ENCODE measurements at places on chromosomes 4 and X.

- no peaks in the 10 kb centered on the region for H3K36me3 ChIP-seq
- H3K4me3 ChIP-seq = no peak overlapping the region
- no peaks in the 10 kb centered on the region for H3K27me3 ChIP-seq
- no peak overlapping the region for H3K27ac ChIP-seq
- 0 out of 2 replicates have a peak, but pooled peaks cover 3% of the 10 kb centered on the region for H3K4me1 ChIP-seq
These were observed 8.8 kb downstream of the PLA2G12A start for GRCh38 chr4:109721033-109721432.

DNA sequence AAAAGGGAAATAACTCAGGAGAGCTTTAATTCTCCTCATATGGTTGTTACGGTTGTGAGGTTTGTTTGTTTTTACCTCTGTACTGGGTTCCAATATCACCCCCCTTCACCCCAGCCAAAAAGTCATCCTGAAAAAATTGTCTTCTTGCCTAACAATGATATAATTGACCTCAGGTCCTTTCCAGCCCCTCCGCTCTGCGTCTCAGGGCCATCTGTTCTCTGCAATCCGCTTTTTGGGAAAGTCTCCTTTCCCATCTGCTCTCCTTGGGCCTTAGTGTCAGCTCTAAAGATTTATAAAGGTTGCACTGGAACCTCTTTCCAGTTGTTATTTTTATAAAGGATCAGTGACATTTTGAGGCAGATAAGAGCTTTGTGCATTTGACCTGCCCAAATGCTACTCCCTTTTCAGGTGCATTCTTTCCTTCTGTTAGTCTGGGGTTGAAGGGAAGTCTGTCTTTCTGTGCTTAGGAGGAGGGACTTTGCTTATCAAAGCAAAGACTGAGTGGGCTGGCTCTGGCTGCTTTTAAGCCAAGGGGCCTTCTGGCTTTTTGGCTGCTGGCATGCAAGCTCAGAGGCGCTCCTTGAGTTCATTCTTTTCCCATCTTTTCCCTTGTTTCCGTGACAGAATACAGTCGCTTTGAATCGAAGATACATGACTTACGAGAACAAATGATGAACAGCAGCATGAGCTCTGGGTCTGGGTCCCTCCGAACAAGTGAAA lies 34.1 kb downstream of the DLG3 start:
- peaks cover 3% of the 10 kb centered on the region for H3K36me3 ChIP-seq
- peaks cover 22% of the 10 kb centered on the region for H3K4me1 ChIP-seq
- no peak overlapping the region for H3K4me3 ChIP-seq
- no peak for DNase-seq

- no peaks in the 10 kb centered on the region for H3K36me3 ChIP-seq
- no peak for DNase-seq
- H3K4me1 ChIP-seq = peaks cover 1% of the 10 kb centered on the region
These were observed 40.8 kb downstream of the LAMP2 start for GRCh38 chrX:120428309-120428708.

- DNase-seq = no peak
- no peaks in the 10 kb centered on the region for H3K27me3 ChIP-seq
- H3K4me1 ChIP-seq = peaks cover 20% of the 10 kb centered on the region
- no peaks in the 10 kb centered on the region for H3K36me3 ChIP-seq
- no peak overlapping the region for H3K27ac ChIP-seq
- H3K4me3 ChIP-seq = no peak overlapping the region
These were observed 252.7 kb upstream of the JADE1 start for GRCh38 chr4:128556756-128557155.

DNA sequence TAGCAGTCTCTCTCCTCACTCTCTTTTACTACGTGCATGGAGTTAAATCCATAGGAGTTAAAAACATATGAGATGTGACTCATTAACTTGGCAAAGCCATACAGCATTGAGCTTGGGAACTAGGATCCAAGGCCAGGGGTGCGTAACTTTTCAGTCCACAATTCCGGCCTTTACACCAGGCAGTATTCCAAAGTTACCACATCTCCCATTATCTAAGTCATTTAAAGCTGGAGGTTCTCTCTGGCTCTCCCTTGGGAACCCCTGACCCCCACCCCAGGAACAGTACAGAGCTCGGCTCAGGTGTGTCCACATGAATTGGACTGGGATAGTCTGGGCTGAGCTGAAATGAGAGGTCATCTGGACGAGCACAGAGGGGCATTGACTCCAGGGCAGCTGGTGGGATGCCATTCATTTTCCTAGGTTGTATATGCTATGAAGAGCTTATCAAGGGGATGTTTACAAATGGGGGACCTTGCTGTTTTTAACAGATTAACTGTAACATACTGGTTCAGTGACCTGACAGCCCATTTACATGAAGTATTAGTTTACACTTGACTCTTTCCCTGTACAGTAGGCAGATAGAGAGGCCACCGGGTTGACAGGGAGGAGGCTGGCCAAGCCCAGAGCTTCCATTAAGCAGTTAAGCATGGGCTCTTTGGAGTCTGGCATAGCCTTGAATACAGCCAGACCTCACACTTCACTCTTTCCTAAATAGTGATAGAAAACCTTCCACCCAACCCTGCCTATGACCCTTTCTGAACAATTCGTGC lies 128.8 kb downstream of the RAB28 start:
- H3K27ac ChIP-seq = no peak overlapping the region
- H3K4me1 ChIP-seq = peaks cover 5% of the 10 kb centered on the region
- no peak overlapping the region for H3K4me3 ChIP-seq
- no peaks in the 10 kb centered on the region for H3K36me3 ChIP-seq
- H3K27me3 ChIP-seq = no peaks in the 10 kb centered on the region
- DNase-seq = peak; percentile 92

- no peak for DNase-seq
- no peaks in the 10 kb centered on the region for H3K36me3 ChIP-seq
- no peaks in the 10 kb centered on the region for H3K4me1 ChIP-seq
- H3K27me3 ChIP-seq = no peaks in the 10 kb centered on the region
- H3K27ac ChIP-seq = no peak overlapping the region
These were observed 10.3 kb downstream of the GPR174 start for GRCh38 chrX:79154596-79155359.

GRCh38 chrX:93637591-93637990 lies 35.8 kb downstream of the NAP1L3 start:
- DNase-seq = no peak
- H3K4me3 ChIP-seq = no peak overlapping the region
- no peaks in the 10 kb centered on the region for H3K27me3 ChIP-seq

DNA sequence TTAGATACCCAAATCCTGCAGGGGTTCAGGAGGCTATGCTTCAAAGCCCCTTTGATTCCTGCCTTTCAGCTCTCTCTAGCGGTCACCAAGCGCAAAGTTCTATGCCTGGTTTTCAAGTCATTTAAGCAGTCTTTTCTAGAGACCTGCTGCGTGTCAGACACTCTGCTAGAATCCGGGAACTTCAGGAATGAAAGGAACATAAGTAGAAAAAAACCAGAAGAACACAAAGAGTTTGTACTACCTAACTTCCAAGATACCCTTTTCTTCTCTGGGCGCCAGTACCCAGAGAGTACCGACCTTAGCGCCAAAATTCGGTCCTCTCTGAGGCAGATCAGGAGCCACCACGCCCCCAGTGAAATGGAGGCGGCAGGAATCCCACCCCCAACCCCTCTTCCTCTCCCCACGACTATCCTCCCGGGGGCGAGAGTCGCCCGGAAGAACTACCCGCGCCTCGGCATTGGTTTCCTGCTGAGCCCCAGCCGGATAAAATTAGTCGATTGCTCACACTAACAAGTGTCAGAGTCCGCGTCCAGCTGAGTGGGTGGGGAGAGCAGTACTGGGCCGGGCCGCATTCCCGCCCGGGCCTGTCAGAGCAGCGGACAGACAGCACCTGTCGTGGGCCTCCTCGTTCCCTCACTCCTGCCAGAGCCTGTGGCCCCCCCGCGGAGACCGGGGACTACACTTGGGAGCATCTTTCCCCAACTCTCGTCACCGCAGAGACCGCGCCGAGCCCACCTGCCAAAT lies 78.8 kb downstream of the RLIM start:
- peak overlapping the region; percentile 38 for H3K4me3 ChIP-seq
- peak overlapping the region; percentile 83 for H3K27ac ChIP-seq
- H3K4me1 ChIP-seq = peaks cover 6% of the 10 kb centered on the region
- H3K27me3 ChIP-seq = no peaks in the 10 kb centered on the region

DNA sequence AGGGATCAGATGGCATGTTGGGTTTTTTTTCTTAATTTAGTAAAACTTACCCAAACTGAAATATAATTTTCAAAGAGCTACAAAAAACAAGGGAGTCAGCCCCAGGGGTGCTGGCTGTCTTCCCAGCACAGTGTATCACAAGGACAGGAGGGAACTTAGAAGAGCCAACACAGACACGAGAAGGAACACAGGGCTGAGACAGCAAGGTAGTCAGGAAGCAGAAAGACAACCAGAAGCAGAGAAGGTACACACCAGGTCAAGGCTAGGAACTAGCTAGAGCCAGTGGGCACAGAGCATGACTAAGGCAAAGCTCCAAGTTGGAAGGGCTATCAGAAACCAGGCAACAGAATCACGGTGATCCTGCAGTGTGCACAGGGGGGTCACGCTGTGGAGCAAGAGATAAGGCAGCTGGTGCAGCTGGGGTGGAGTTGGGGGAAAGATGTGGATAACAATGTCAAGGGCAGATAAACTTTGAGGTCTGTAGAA lies 168.7 kb downstream of the NR3C2 start:
- H3K27ac ChIP-seq = no peak overlapping the region
- DNase-seq = no peak
- H3K4me3 ChIP-seq = no peak overlapping the region

GRCh38 chrX:80174925-80175574 lies 160.5 kb downstream of the TBX22 start:
- no peaks in the 10 kb centered on the region for H3K4me1 ChIP-seq
- no peaks in the 10 kb centered on the region for H3K27me3 ChIP-seq
- no peaks in the 10 kb centered on the region for H3K36me3 ChIP-seq
- H3K4me3 ChIP-seq = no peak overlapping the region

GRCh38 chr4:124070688-124071484 lies 641.6 kb downstream of the ANKRD50 start:
- no peaks in the 10 kb centered on the region for H3K4me1 ChIP-seq
- peak; percentile 19 for DNase-seq
- H3K27me3 ChIP-seq = no peaks in the 10 kb centered on the region
- no peaks in the 10 kb centered on the region for H3K36me3 ChIP-seq

DNA sequence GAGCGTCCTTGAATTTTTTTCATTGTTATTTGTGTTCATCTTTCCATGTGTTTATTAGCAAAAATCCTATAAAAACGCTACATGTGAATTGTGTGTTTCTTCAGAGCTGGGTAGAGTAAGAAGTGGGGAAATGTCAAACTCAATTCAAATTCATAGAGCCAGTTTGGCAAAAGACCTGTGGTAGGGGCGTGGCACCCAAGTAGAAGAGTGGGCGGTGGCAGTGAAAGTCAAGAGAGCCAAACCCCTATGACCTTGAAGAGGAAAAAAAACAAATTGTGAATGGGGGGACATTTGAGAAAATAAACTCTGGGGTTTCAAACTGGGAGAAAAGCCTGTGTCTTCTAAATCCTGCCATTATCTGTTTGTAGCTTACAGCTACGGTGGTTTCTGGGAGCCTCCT lies 4.4 kb upstream of the FOXO4 start:
- no peaks in the 10 kb centered on the region for H3K36me3 ChIP-seq
- no peak overlapping the region for H3K27ac ChIP-seq
- H3K4me1 ChIP-seq = no peaks in the 10 kb centered on the region
- no peak for DNase-seq

- DNase-seq = no peak
- no peak overlapping the region for H3K27ac ChIP-seq
- no peaks in the 10 kb centered on the region for H3K4me1 ChIP-seq
- no peak overlapping the region for H3K4me3 ChIP-seq
These were observed 502.1 kb upstream of the IGFBP7 start for GRCh38 chr4:57612279-57612678.

- H3K4me3 ChIP-seq = no peak overlapping the region
- DNase-seq = no peak
- H3K27me3 ChIP-seq = peaks cover 15% of the 10 kb centered on the region
- no peak overlapping the region for H3K27ac ChIP-seq
These were observed 17.1 kb downstream of the PSAPL1 start for GRCh38 chr4:7417639-7418038.

DNA sequence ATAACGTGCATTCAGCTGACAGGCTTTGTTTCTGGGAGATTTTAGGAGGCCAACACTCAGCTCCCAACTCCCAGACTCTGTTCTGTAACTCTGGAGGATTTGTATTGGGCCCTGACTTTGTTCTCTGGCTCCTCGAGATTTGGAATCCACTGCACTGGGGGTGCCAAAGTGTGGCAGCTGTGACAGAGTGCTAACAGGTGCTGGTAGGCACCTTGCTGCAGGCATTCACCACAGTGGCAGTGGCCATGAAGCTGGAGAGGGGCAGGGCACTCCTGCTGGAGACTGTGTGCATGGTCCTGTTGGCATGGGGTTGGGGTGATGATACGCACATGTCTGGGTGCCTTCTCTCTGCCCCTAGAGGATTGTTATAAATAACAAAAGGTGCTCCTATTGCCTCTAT lies 1094.9 kb upstream of the SLIT2 start:
- H3K4me1 ChIP-seq = no peaks in the 10 kb centered on the region
- no peak overlapping the region for H3K27ac ChIP-seq
- H3K36me3 ChIP-seq = no peaks in the 10 kb centered on the region
- DNase-seq = no peak
- no peak overlapping the region for H3K4me3 ChIP-seq

GRCh38 chr4:84901173-84901572 lies 65.3 kb downstream of the WDFY3 start:
- no peaks in the 10 kb centered on the region for H3K27me3 ChIP-seq
- H3K36me3 ChIP-seq = peaks cover 5% of the 10 kb centered on the region
- H3K4me1 ChIP-seq = 0 out of 2 replicates have a peak, but pooled peaks cover 2% of the 10 kb centered on the region
- no peak overlapping the region for H3K27ac ChIP-seq
- DNase-seq = no peak

DNA sequence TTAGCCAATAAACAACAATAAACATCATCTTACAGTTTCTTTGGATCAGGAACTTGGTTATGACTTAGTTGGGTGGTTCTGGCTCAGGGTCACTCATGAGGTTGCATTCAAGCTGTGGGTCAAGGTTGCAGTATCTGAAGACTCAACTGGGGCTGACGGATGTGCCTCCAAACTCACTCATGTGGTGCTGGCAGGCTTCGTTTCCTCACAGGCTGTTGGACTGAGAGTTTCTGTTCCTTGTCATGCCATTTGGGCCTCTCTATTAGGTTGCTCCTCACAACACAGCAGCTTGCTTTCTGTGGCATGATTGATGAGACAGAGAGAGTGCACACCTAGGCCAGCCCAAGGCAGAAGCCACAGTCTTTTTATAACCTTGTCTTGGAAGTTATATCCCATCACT lies 20.7 kb downstream of the FRMPD3 start:
- no peaks in the 10 kb centered on the region for H3K4me1 ChIP-seq
- no peak overlapping the region for H3K4me3 ChIP-seq
- no peaks in the 10 kb centered on the region for H3K36me3 ChIP-seq

- peak overlapping the region; percentile 69 for H3K27ac ChIP-seq
- no peaks in the 10 kb centered on the region for H3K4me1 ChIP-seq
- no peak for DNase-seq
- H3K27me3 ChIP-seq = no peaks in the 10 kb centered on the region
- no peaks in the 10 kb centered on the region for H3K36me3 ChIP-seq
These were observed 86.2 kb upstream of the HPRT1 start for GRCh38 chrX:134373736-134374135.

Measured in IMR-90 (cell line).